ENCODE measurements at places on chromosomes 5 and 9.

- DNase-seq, result no peak
These were observed 581.4 kb downstream of the RAB3C start for GRCh38 chr5:59164041-59164830.

GRCh38 chr9:92770360-92770995 lies 5.8 kb upstream of the BICD2 start:
- DNase-seq, result peak; percentile 40

DNA sequence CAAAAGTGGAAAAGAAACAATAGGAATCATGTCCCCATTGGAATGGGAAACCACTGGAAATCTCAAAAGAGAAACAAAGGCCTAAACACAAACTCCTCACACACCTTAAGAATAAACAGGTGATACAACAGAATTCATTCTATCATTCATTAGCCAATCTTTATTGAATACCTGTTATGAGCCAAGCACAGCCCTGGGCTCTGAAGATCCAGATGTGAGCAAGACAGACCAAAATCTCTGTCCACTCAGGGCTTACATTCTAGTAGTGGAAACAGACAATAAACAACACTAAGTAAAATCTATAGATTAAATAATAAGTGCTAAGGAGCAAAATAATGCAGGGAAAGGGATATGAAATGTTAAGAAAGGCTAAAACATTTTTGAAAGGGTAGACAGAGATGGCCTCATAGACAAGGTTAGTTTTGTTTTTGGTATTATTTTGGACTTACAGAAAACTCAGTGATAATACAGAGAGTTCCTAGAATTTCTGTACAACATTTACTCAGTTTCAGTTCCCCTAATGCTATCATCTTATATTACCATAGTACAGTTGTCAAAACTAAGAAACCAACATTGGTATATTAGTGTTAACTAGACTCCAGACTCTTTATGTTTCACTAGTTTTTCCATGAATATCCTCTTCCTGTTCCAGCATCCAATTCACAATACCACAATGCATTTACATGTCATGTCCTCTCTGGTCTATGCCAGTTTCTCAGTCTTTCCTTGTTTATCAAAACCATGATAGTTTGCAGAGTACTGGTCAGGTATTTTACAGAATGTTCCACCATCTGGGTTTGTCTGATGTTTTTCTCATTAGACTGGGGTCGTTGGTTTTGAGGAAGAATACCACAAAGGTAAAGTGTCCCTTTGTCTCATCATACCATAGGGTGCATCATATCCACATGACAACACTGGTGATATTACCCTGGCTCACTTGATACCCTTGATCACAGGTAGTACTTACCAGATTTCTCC lies 103.7 kb downstream of the SIL1 start:
- DNase-seq, result no peak

DNA sequence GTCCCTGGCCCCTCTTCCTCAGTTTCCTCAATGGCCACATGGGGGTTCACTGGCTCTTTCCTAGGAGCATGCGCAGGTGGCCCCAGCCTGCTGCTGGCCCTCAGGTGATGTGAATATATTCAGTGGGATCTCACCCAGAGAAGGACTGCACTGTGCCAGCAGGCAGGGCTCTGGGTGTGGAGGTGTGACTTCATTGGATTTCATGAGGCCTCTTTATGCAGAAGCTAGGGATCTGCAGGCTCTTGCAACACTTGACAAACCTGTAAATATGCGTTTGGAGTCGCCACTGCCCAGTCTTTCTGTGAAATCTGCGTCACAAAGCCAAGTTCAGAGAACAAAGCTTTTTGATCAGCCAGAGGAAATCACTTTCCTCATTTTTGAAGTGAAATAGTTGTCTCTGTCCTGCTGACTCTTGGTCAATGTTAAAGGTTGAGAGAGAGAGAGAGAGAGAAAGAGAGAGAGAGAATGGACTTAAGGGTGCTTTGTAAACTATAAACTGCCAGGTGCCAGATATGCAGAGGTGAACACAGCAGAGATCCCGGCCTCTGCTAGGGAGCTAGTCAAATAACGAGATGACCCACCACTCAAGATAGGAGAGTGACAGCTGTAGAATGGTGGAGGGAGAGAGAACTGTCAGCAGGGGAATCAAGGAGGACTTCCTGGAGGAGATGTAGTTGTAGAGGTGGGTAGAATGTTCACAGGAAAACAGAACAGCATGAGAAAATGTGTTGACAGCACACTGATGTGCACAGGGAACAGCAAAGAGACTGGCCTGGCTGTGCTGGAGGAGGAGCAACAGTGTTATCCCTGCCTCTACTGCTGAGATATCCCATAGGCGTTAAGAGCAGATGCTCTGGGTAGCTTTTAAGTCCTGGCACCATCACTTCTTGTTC lies 167.0 kb upstream of the ZNF618 start:
- DNase-seq, result no peak

DNA sequence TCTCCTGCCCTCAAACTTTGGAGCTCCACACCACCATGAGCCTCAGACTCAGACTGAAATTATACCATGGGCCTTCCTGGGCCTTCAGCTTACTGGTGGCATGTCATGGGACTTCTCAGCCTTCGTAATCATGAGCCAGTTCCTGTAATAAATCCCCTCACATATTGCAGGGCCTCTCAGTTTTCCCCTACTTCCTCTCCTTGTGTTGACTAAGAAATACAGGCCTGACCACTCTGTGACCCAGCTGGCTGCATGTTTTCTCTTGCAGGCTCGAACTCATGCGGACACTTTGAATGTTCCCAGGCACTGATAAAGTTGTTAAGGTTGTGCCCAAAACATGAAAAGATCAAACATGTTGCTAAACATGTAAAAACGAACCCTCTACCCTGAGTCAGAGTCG lies 26.2 kb upstream of the SHC3 start:
- DNase-seq, result no peak

DNA sequence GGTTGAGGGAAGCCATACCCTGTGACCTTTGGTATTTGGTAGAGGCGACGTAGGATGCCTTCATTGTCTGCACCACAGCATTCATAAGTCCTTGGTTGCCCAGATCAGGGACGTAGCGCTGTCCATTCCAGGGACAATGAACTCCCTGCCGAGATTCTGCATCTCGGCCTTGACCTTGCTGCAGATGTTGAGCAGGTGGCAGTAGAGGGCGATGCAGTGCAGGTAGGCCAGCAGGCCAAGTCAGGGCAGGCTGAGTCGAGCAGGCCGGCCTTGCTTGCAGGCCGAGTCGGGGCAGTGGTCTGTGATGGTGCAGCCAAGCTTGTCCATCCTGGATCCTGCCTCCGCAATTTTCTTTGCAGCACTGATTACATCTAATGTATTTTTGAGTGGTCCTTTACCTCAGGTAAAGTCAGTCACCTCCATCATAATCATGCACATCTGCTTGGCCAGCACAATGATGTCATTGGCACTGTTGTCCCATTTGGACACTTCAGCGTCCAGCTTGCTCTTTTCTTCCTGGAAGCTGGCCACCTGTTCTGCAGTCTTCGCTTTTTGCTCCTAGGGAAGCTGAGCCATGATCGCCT lies 93.4 kb upstream of the CCDC112 start:
- peak; percentile 64 for DNase-seq

- DNase-seq, result no peak
These were observed 38.0 kb downstream of the CREBRF start for GRCh38 chr5:173094012-173094661.

DNA sequence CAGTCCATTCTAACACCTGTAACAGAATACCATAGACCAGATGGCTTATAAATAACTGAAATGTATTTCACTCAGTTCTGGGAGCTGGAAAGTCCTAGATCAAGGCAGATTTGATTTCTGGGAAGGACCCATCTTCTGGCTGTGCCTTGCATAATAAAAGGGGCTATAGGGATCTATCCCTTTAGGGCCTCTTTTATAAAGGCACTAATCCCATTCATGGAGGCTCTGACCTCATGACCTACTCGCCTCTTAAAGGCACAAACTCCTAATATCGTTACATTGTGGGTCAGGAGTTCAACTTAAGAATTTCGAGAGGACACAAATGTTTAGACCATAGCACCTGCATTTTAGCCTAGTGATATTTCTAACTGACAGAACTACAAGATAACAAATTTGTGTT lies 619.0 kb downstream of the CDH18 start:
- DNase-seq, result peak; percentile 14

DNA sequence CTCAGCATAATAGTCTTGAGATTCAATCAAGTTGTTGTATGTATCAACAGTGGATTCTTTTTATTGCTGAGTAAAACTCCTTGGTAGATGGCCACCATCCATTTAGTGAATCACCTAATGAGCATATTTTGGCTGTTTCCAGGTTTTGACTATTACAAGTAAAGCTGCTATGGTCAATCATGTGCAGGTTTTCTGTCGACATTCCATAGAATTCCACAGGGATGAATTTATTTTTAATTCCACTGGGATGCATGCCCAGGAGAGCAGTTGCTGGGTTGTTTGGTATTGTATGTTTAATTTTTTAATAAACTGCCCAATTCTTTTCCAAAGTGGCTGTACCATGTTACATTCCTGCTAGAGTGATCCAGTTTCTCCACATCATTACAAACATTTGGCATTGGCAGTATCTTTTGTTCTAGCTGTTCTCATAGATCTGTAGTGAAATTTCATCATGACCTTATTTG lies 10.5 kb upstream of the S1PR3 start:
- DNase-seq, result no peak

DNA sequence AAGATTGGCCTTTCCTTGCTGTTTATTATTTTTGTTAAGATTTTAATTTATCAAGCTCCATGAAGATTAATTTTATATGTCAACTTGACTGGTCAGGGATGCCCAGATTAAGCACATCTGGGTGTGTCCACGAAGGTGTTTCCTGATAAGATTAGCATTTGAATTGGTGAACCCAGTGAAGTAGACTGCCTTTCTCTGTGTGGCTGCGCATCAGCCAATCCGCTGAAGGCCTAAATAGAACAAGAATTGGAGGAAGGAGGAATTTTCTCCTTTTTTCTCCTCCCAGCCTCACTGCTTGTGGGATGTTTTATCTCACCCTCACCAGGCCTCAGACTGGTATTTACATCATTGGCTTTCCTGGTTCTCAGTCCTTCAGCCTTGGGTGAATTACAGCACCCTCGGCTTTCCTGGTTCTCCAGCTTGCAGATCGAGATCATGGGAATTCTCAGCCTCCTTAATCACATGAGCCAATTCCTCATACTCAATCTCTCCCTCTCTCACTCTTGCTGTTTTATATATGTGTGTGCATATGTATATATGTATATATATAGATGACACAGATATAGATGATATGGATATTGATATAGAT lies 135.4 kb upstream of the SPEF2 start:
- DNase-seq, result no peak

GRCh38 chr5:170513856-170514525 lies 10.2 kb downstream of the KCNIP1 start:
- no peak for DNase-seq

DNA sequence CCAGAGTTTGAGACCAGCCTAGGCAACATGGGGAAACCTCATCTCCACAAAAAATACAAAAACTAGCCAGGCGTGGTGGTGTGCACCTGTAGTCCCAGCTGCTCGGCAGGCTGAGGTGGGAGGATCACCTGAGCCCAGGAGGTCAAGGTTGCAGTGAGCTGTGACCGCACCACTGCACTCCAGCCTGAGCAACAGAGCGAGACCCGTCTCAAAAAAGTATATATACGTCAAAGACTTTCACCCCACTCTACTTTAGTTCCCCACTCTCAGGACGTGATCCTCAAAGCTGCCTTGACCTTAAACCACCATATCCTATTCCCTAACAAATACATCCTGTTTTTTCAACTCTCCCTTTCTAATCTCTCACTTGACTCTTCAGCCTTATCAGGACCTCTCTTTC lies 41.0 kb downstream of the PCDHGC5 start:
- DNase-seq, result no peak

GRCh38 chr5:68627001-68627400 lies 411.4 kb downstream of the PIK3R1 start:
- DNase-seq, result no peak

DNA sequence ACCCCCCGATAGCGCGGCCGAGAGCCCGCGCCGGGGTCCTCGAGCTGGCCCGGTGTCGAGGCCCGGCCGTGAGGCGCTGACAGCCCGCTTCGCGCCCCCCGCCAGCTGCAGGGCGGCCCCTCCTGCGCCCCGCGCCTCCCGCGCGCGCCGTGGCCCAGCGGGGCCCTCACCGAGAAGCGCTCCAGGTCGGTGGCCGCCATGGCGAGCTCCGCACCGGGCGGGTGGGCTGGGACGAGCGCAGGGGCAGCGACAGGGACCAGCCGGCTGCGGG lies 166 bp downstream of the SEPTIN8 start:
- no peak for DNase-seq

DNA sequence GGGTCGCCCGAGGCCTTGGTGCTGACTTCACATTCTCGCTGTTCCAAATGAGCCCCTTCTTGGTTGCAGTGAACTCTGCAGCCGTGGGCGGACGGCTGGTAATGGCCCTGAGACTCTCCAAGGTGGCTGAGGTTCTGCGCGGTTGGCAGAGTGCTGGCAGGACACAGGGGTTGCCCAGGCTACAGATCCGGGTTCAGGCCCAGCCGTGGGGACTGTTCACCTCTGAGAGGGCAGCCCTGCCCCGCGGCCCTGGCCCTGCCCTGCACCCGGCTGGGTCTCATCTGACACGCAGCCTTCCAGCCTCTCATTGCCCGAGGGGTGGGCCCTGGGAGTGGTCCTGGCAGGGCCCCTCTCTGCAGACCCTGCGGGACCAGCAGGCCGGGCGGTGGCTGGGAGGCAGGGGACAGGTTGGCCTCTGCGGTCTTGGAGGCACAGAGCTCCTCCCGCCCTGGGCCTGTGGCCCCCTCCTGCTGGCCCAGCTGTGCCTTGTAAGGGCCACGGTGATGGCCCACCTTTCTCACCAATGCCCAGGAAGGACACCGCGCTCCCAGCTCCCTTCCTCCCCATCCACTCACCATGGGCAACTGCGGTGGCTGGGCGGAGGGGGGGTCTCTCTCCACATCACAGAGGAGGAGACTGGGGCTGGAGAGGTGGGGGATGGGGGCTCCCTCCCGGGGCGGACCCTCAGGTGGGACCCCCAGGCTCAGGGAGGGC lies 51.6 kb downstream of the AHRR start:
- peak; percentile 61 for DNase-seq

GRCh38 chr9:4497855-4498254 lies 7.6 kb downstream of the SLC1A1 start:
- DNase-seq, result no peak

- no peak for DNase-seq
These were observed 294.7 kb downstream of the ZSWIM6 start for GRCh38 chr5:61626639-61627282.

DNA sequence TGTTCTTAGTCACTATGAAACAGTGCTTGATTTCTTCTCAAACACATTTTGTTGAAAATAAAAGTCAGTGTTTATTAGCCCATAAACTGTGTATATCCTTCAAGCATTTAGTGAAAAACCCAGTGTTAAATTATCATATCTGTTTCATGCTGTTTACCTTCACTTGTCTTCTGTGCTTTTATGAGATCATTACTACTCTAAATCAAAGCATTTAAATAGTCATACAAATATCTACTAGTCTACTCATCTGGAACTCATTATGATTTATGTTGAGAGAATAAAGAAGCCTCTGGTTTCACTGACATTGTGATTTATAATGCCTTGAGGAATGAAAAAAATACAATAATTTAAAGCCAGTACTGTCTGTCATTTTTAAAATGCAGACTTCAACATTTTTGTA lies 366.5 kb downstream of the SLCO4C1 start:
- no peak for DNase-seq

GRCh38 chr5:113379936-113380806 lies 54.6 kb downstream of the TSSK1B start:
- DNase-seq, result no peak

GRCh38 chr5:180618829-180619562 lies 27.7 kb upstream of the SCGB3A1 start:
- peak; percentile 96 for DNase-seq

Measured in iPS-NIHi11 (cell line).